ENCODE measurements at places on chromosomes 5 and 9. TPM values are rescaled to one million over a fixed set of nuclear protein-coding genes. Genes with fewer than 3 reads are reported as not detected.

GRCh38 chr9:102507044-102507687, 488.0 kb upstream of the CYLC2 start:
- H3K4me3 ChIP-seq, result no peak overlapping the region
- H3K4me1 ChIP-seq, result no peaks in the 10 kb centered on the region
- DNase-seq, result no peak
- no peaks in the 10 kb centered on the region for H3K27me3 ChIP-seq
- no peak overlapping the region for H3K27ac ChIP-seq
- H3K36me3 ChIP-seq, result no peaks in the 10 kb centered on the region

DNA sequence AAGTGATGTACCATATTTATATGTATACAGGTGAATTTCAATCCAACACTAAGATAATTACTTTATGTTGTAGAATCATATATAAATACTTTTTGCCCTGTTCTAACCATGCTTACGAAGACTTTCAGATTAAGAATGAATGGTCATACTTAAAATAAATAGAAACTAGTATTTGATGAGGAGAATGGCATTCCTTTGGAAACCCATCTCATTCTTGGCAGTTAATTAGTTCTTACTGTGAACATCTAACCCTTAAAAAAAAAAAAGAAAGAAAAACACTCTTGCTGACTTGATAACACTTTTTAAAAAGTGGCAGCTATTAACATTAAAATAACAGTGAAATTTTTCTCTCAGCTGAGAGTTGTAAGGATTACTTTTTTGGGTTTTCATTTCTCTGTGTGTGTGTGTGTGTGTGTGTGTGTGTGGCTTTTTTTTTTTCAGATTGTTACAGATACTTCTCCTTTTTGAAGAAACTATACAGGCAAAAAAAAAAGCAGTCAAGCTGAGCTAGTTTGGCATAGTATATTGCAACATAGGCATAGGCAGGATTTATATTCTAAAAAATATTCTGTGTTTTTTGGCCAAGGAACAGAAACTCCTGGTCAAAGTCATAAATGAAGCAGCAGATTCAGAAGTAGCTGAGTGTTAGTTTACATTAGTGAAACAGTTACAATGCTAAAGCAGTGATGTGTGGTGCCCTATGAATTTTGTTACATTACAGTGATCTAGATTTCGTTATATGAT, 163.5 kb downstream of the CD180 start:
- no peak for DNase-seq
- no peaks in the 10 kb centered on the region for H3K36me3 ChIP-seq
- H3K27ac ChIP-seq, result peak overlapping the region; percentile 61
- H3K27me3 ChIP-seq, result no peaks in the 10 kb centered on the region
- peaks cover 71% of the 10 kb centered on the region for H3K4me1 ChIP-seq

DNA sequence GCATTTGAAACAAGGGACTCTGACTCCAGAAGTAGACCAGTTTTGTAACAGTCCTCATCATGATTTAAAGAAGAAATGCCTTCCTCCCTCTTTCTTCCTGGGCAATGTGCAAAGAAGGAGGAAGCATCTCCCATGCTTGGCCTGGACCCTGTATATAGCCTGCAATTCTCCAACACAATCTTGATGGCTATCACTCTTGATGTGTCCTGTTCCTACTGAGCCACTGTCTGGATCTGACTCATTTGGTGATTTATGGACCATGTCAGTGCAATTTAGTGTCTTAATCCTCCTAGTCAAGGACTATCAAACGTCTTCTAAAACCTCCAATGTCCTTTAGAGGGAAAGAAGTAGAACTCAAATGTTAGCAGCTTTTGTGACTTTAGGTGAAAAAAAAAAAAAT, 697.3 kb downstream of the TLR4 start:
- DNase-seq, result no peak

- no peak for DNase-seq
- H3K27me3 ChIP-seq, result no peaks in the 10 kb centered on the region
- H3K4me1 ChIP-seq, result peaks cover 15% of the 10 kb centered on the region
- H3K27ac ChIP-seq, result no peak overlapping the region
- H3K36me3 ChIP-seq, result no peaks in the 10 kb centered on the region
Observed at GRCh38 chr9:125407432-125407973, 145.9 kb downstream of the GAPVD1 start.

Gene SPATA31D4
- not detected for total RNA-seq

Gene LURAP1L
- total RNA-seq, result 11.4 TPM

Gene TPPP
- total RNA-seq, result 19.5 TPM

Measured in esophagus muscularis mucosa (tissue), 4 donors.